ENCODE measurements at places on chromosomes 4 and X.

DNA sequence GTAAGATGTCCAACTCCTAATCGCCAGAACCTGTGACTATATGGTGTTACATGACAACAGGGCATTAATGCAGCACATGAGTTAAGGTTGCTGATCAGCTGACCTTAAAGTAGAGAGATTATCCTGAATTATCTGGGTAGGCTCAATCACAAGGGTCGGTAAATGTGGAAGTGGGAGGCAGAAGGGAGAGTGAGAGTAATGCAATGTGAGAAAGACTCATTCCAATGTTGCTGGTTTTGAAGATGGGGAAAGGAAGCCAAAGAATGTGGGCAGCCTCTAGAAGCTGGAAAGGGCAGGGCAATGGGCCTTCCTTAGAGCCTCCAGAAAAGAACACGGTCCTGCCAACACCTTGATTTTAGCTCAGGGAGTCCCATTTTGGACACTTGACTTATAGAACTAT is 67.4 kb downstream of the STX18 start:
- H3K4me1 ChIP-seq = peaks cover 3% of the 10 kb centered on the region
- DNase-seq = no peak

DNA sequence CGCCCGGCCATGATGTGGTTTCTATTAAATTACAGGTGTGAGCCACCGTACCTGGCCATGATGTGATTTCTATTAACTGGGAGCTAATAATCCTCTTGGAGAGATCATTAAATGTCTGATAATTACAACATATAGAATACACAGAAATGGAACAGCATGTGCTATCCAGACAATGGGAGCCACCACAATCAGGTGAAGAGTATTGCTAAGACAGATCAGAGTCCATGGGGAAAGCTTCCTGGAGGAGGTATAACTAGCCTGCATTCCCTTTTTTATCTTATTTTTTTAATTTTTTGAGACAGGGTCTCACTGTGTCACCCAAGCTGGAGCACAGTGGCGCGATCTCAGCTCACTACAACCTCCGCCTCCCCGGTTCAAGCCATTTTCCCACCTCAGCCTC is 146.8 kb downstream of the CHRNA9 start:
- no peaks in the 10 kb centered on the region for H3K4me1 ChIP-seq
- peaks cover 29% of the 10 kb centered on the region for H3K27me3 ChIP-seq
- DNase-seq = no peak
- H3K4me3 ChIP-seq = no peak overlapping the region
- H3K27ac ChIP-seq = no peak overlapping the region

DNA sequence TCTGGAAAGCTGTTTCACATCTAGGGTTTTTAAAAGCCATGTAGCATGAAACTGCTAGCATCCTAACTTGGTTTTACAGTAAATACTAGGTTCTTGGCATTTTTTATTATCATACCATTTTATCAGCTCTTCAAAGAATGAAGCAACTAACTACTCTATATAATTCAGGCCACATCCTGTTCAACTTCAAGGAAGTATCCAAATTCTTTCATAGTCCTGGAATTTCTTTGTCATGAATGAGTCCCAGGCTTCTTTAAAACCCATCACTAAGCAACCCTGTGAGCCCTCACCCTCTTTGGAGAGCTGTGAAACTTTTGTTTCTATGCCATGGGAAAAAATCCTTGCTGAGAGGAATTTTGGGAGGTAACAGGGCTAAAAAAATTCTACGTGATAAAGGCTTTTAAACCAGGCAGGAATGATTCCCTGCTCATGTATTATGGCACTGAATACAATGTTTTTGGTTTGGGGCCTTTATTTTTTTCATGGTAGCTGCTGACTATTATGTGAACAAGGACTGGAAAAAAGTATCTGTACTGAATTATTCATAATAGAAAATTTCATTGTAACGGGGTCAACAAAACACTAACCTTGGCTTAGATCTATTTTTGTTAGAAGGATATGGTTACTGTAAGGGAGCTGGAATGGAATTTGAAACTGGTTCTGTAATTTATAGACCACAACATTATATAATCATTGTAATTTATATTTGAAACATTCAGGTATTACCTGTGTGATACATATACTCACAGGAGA is 164.9 kb downstream of the DCTD start:
- peaks cover 6% of the 10 kb centered on the region for H3K4me1 ChIP-seq
- H3K36me3 ChIP-seq = no peaks in the 10 kb centered on the region
- no peak for DNase-seq
- H3K27ac ChIP-seq = no peak overlapping the region

DNA sequence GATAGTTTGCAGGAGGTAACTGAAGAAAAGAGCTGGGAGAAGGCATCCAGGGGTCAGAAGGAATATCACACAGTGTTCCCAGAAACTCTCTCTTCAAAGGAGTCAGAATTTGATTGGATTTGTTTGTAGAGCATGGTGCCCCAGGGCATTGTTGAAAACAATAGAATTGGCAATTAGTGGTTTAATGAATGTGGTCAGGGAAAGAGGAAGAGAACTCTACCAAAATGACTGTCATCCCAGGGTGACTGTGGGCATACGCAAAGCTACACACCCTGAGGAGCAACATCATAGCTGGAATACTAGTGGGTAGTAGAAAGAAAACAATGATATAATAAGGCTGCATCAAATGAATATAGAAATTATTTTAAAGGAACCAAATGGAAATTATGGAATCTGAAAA is 21.5 kb downstream of the TNIP2 start:
- peaks cover 40% of the 10 kb centered on the region for H3K36me3 ChIP-seq
- DNase-seq = no peak
- H3K27me3 ChIP-seq = no peaks in the 10 kb centered on the region
- peaks cover 7% of the 10 kb centered on the region for H3K4me1 ChIP-seq
- peak overlapping the region; percentile 55 for H3K27ac ChIP-seq
- H3K4me3 ChIP-seq = no peak overlapping the region

DNA sequence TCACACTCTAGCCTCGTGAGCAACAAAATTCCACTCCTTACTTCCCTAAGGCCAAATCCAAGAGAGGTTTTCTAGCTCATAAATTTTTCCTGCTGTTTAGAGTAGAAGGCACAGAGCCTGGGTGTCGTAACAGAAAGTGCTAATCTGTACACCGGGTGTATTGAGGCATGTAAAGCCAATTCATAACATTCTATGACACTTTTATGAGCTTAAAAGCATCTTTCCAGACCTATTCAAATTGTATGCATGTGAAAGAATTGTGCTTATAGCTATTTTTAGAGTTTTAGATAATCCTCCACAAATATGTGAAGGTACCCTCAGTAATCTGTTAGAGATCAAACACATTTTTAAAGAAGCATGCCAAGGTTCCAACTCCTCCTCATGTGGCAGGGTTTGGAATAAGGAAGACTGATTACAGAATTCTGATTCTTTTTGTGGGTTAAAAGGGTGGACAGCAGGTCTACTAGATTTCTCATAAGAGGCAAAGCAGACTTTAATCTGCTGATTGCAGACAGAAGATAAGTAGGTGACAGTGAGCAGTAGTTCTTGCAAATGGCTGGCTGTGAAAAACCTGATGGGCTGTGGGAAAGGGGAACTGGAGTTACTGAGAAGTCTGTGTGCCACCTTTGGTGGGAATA is 25.5 kb upstream of the LRCH2 start:
- H3K4me3 ChIP-seq = no peak overlapping the region
- DNase-seq = no peak
- H3K36me3 ChIP-seq = no peaks in the 10 kb centered on the region
- H3K27me3 ChIP-seq = no peaks in the 10 kb centered on the region
- no peak overlapping the region for H3K27ac ChIP-seq
- no peaks in the 10 kb centered on the region for H3K4me1 ChIP-seq

DNA sequence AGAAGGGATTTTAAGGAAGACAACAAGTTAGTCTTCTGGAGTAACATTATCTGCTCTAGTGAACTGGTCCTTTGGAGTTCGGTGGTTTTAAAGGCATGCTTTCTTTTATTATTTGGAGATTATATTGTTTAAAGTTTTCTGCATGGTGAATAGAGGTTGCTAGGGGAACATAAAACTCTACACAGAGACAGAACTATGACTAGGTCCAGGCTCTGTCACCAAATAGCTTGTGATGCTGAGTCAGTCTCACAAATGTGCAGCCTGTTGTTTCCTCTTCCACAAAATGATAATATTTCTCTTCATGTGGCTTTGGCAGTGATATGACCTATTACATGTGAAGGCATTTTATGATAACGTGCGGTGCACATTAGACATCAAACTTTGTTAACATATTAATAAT is 132.6 kb downstream of the PACRGL start:
- H3K4me1 ChIP-seq = no peaks in the 10 kb centered on the region
- H3K27me3 ChIP-seq = no peaks in the 10 kb centered on the region
- no peak overlapping the region for H3K27ac ChIP-seq
- DNase-seq = no peak

GRCh38 chrX:71650333-71650969 is 16.9 kb upstream of the LOC101059915 start:
- peak; percentile 54 for DNase-seq
- peak overlapping the region; percentile 15 for H3K27ac ChIP-seq
- H3K27me3 ChIP-seq = no peaks in the 10 kb centered on the region
- no peak overlapping the region for H3K4me3 ChIP-seq
- no peaks in the 10 kb centered on the region for H3K36me3 ChIP-seq

DNA sequence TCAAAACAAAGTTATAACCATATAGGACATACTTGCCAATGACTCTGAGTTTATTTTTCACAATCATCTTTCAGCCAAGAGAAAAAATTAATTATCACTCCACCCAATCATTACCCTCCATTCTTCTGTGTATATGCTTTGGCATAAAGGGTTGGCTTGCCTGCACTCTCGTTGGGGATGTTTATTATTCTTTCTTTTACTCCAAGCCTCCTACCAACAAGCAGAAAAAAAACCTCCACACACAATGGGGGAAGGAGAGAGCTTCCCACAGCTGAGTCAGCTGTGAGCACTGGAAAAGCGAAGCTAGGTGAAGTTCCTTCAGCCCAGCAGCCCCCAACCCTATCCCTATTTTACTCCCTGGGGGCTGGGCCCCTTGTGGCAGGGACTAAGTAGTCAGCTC is 1.5 kb downstream of the OPHN1 start:
- peaks cover 42% of the 10 kb centered on the region for H3K27me3 ChIP-seq
- no peak for DNase-seq
- H3K36me3 ChIP-seq = no peaks in the 10 kb centered on the region
- H3K27ac ChIP-seq = no peak overlapping the region

GRCh38 chr4:143294710-143295275 is 41.9 kb upstream of the GAB1 start:
- H3K27me3 ChIP-seq = no peaks in the 10 kb centered on the region
- no peak for DNase-seq
- H3K27ac ChIP-seq = no peak overlapping the region
- H3K4me1 ChIP-seq = no peaks in the 10 kb centered on the region
- H3K4me3 ChIP-seq = no peak overlapping the region

DNA sequence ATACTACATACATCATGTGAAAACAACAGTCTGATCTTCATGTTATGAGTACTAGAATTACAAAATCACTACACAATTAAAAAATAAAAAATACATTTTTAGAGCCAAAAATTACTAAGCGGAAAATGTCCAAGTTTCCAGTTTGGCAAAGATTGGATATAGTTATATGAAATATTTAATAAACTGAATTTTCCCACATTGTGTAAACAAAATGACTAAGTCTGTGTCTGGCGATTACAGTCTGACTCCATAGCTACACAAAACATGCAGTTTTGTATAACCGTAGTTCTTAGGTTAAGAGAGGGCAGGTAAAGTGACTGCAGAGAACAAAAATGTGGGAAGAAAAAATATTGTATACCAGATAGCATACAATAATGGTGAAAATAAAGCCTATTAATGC is 59.2 kb upstream of the TMEM47 start:
- no peak overlapping the region for H3K4me3 ChIP-seq
- no peaks in the 10 kb centered on the region for H3K36me3 ChIP-seq
- no peaks in the 10 kb centered on the region for H3K27me3 ChIP-seq
- no peaks in the 10 kb centered on the region for H3K4me1 ChIP-seq
- no peak overlapping the region for H3K27ac ChIP-seq
